Stimulated activated CD8-positive, alpha-beta memory T cell treated with anti-CD3 and anti-CD28 coated beads, Interleukin-4, amount 100 ng/mL, for 1 hour (primary cell): ENCODE measurements at places on chromosomes 2 and 18.

- DNase-seq, result no peak
These were observed 350.8 kb downstream of the TRIB2 start for GRCh38 chr2:13067508-13067907.

- DNase-seq, result no peak
These were observed 11.6 kb downstream of the HNRNPLL start for GRCh38 chr2:38591152-38591551.

- no peak for DNase-seq
These were observed 247.8 kb downstream of the GBX2 start for GRCh38 chr2:235920216-235920865.

GRCh38 chr2:45964223-45964841 lies 312.9 kb downstream of the PRKCE start:
- no peak for DNase-seq

DNA sequence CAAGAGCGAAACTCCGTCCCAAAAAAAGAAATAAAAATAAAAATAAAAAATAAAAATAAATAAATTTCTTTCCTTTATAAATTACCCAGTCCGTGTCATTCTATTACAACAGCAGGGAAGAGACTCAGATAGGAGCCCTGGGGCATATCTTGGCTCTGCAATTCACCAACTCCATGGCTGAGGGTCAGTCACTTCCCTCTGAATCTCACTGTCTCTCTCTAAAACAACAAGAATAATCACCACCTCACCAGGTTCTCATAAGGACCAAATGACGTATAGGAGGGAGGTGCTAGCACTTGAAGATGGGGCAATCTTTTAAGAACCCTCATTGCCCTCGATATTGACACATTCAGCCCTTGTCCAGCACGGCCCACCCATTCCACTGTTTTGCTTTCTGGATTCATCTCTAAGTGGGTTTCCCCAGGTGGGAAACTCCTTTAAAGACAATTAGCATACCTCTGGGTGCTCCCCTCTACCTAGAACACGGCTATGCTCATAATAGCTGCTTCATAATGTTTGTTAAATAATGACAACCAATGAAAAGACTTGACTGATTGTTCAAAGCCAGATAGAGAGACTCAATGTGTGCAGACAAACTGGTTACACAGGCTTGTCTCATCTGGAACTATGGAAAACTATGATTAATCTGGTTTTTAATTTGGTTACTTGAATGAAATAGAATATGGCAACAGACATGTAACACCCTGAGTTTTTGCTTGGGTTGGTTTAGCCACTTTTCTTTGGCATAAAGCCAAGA lies 15.1 kb downstream of the MYCN start:
- DNase-seq, result no peak

GRCh38 chr2:237434866-237435311 lies 20.9 kb upstream of the COL6A3 start:
- peak; percentile 37 for DNase-seq

DNA sequence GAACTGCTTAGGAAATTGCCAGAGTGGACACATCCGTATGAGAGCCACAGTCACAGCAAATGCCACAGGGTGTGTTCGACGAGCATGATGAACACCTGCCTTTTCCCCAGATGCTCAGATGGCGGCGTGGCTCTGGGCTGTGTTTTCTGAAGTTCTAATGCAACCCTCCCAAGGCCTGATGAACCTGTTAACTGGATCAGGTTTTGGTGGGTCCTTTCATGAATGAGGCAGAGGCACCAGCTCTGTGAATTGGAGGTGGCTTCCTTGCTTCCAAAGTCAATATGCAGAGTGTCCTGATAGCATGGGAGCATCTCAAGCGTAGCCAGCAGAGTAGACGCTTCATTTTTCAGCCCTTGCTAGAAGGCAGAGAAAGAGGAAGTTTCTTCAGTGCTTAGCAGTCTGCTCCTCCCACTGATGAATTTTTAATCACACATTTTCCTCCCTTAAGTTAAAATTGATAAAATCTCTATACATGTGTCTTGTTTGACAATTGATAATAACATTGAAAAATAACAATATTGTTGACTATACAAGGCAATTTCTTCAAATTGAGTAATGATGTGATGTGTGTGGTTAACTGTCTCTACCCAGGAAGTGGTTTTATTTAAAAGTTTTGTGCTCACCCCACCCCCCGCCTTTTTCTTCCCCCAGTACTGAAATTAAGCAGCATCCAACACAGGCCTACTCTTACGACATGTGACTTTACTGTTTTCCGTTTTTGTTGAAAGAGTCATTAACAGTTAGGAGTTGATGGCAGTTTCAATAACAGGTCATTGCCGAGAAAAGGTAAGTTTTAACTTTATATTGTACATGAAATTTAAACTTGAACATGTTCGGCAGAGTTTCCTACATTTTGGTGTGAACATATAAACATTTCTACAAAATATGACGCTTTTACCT lies at the start of gene ARHGAP15:
TSS of gene ARHGAP15 (plus strand) at position 739 of the 900 bp plus-strand sequence.
- peak; percentile 17 for DNase-seq

- DNase-seq, result no peak
These were observed 246.1 kb downstream of the RAD51AP2 start for GRCh38 chr2:17272170-17272569.

DNA sequence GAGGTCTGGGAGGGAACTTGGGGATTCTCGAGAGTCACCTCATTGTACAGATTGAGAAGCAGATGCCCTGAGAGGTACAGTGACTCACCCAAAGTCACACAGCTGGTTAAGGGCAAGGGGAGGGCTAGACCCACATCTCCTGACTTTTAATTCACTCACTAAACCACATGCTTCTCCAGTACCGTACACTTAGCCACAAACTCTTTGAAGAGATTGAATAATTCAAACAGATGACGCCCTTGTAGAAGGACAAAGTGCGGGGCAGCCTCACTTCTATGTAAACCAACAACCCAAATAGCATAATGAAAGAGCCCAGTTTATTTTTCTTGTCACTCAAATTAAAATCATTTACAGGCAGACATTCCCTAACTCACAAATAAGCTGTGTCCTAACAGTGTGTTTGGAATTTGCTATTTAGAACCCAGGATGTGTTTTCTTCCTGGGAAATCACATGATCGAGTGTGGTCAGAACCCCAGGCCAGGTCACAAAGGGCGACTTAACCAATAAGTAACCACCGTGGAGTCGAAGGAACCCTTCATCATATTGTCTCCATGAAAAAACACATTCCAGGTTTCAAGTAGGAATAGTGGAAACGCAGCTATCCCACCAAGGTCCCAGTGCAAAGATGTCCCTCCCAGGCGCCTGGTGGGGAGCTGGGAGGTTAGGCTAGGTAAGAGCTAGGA lies 35.8 kb upstream of the PTPN4 start:
- no peak for DNase-seq

GRCh38 chr2:73268830-73269685 lies 15.2 kb downstream of the FBXO41 start:
- peak; percentile 47 for DNase-seq

DNA sequence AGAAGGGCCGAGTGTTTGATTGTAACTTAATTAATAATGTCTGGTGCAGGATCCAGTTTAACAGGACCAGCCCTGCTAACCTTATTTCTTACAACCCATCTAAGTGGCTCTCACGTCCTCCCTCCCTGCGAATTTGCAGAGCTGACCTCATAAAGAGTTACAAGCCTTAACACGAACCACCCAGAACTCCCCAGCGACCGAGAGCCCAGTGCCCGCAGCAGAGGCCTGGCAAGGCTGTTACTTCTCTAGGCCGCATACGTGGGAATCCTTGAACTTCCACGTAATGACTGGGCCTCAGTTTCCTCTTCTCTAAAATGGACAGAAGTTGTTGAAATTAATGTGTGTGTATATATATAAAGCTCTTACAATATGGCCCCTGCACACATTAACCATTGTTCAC lies 55.5 kb downstream of the PXDN start:
- DNase-seq, result no peak

GRCh38 chr2:47173986-47174732 lies 19.1 kb upstream of the STPG4 start:
- DNase-seq, result no peak

DNA sequence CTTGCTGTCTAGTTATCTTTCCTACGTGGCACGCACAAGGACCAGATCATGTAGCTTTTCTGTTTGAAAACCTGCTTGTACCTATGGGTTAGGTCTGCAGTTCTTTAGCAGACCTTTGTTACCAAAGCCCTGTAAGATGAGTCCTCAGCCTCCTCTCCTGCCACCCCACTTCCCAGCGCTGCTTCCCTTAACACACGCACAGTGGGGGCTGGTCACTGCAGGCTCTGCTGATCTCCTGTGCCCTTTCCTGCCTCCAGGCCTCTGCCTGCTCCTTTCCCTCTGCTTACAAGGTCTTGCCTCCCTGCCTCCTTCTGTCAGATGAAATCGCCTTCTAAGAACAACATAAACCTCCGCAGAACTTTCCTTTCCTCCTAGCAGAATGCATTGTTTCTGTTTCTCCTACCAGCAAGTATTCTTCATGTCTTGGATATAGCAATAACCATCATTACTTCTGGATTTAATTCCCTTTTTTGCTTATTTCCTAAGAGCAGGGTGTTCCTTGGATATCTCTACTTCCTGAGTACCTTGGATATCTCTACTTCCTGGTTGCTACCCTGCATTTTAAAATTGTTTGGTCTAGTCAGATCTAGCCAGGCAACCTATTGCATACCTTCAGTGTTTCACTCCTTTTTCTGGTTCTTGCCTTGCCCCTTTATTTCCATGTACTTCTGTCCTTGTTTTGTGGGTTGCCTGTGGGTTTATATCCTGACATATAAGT lies 159.6 kb upstream of the ALPP start:
- no peak for DNase-seq

DNA sequence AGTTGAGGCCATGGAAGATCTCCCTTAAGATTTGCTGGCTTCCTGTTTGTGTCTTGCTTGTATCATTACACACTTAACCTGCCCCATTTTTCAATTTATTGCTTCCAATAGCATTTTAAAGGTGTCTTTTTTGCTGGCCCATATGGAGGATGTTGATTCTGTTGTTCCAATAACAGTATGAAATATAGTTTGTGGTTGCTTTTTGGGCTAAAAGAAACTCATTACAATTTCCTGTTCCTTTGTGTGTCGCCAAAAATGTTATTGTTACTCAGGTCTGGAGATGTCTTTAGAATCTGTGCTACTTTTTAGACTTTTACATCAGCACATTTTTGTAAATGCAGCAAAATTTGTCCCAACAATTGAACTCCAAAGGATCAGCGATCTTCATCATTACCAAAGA lies 234.0 kb upstream of the ITGA4 start:
- no peak for DNase-seq

- no peak for DNase-seq
These were observed 16.9 kb downstream of the KLHL41 start for GRCh38 chr2:169526451-169526850.

DNA sequence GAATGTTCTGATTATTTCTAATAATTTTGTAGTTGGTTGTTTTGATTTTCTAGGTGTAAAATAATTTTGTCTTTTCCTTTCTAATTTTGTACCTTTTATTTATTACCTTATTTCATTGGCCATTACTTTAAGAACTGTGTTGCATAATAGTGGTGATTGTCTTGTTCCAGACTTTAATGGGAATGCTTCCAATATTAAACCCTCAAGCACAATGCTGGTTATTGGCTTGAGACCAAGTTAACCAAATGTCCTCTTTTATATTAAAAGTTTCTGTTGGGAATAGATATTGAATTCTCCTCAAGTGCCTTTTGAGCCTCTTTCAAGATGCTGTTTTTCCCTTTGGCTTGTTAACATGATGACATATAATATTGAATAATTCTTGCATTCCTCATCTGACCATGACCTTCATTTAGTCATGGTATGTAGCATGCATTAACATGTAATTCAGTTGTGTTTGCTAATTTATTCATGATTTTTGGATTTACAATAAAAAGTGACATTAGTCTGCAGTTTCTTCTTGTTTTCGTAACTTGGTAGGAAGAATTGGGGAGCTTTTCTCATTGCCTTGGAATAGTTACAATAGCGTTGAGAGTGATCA lies 141.7 kb downstream of the DIS3L2 start:
- DNase-seq, result no peak

DNA sequence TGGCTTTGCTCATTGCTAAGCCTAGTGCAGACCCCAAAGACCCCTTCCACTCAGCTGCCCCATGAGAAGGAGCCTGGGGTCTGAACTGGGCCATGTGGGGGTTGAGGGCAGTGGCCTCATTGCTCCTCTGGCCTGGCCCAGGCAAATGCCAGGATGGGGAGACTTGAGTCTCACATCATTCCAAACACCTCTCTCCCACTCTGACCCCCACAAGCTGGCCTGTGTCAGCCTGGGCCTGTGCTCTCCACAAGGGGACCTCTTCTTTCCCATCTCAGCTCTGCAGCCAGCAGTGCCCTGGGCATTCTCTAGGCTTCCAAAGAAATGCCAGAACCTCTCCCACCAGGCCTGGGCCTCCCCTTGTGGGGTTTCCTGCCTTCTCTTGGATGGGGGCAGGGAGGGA lies 45.8 kb upstream of the OTOF start:
- no peak for DNase-seq

- DNase-seq, result no peak
These were observed 405 bp downstream of the PPP3R1 start for GRCh38 chr2:68251855-68252399.

GRCh38 chr18:50647237-50647636 lies 87.3 kb downstream of the MAPK4 start:
- no peak for DNase-seq

DNA sequence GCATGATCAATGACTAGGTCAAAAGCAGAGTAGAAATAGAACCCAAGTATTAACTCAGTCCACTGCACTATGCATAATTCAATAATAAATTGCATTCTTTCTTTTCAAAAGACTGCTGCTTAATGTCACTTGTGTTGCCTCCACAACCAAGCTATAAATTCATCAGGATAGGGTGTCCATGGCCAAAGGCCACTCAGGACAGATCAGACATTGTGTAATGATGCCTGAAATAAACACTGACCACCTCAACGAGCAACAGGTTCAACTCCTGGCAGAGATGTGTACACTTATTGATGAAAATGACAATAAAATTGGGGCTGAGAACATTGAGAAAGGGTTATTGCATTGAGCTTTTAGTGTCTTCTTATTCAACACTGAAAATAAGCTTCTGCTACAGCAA lies 194.5 kb upstream of the SPOPL start:
- DNase-seq, result no peak

DNA sequence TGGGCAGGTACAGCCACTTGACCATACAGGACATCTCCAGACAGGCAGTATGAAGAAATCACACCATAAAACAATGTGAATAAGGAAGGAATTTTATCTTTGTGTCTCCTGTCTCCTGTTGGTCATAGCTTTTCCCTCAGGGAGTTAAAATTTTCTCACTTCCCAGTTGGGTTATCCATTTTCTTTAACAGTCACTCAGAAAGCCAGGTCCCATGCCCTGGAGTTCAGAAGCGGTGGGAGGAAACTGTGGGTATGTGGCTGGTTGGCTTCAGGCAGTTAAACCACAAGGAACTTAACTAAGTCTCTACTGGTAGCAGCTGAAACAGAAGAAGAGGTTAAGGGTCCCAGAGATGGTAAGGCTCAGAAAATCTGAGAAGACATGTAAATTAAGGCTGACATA lies 6.5 kb upstream of the SMAD2 start:
- DNase-seq, result no peak

- DNase-seq, result no peak
These were observed 18.2 kb downstream of the COX7A2L start for GRCh38 chr2:42342795-42343241.

DNA sequence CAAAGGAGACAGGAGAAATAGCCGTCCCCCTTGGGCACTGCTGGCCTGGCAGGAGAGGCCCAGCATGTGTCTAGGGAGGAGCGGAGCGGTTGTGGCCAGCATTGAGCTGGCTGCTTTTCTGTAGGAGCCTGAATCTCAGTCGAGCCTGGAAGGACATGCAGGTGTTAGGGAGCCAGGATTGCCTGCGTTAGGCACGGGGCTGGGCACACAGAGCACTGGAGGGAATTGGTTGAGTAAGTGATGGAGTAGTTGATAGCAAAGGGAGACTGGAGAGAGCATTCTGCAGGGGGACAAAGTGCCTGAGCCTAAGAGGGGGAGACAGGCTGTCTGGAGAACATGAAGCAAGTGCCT lies 22.8 kb downstream of the ASAP2 start:
- no peak for DNase-seq

GRCh38 chr18:79156327-79156726 lies 87.1 kb downstream of the ATP9B start:
- DNase-seq, result no peak
